ENCODE measurements at places on chromosomes 13 and 19.

DNA sequence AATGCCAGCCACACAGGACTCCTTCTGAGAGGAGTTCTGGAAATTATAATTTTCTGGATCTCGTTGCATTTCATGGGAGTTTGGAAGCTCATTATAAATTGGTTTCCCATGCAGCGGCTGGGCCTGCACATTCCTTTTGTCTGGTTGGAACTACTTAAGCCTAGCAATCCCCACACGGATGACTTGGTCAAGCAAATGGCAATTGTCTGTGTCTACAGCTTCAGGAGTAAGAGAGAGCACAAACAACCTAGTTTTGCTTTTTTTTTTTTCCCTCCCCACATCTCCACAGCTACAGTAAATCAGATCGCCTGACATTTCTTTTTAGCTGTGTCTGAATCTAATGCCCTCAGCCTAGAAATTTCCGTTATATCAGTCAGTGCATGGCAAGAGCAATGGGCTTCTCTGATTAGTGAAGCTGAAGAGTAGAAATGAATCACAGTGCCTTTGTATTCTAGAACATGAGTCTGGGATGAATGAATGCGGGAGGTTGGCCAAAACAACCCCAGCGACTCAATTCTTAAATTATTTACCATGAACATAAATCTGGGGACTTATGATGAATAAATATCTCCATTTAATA is 15.1 kb downstream of the PCDH8 start:
- no peak for DNase-seq

DNA sequence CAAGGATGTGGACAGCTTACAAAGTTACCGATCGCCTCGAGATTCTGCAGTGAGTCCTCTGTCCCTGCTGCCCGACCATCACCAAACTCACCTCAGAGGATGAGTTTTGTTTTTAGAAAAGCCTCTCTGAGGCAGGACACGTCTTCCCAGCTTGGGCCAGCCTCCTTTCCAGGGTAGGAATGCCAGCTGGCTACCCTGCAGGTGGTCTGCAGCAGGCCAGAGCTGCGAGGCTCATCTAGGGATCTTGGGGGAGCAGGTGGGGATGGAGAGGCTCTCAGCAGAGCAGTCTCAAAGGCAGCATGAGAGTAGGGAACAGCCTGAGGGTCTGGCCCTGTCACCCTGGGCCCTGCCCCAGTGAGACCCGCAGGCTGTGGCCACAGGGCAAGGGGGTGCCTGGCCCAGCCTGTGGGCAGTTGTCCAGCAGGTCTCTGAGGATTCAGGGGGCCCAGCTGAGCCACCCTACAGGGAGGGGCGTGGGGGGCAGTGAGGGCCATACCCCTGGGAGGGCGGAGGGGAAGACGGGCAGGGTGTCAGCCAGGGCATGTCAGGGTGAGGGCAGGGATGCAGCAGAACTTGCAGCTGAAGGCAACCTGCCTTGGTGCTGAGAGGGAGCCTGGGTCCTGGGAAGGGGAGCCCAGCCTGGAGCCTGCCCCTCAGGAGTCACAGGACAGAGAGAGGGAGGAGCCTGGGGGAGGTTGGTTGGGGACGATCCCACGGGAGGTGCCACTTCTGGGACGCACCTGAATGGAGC is 57.3 kb upstream of the TPM4 start:
- no peak for DNase-seq

DNA sequence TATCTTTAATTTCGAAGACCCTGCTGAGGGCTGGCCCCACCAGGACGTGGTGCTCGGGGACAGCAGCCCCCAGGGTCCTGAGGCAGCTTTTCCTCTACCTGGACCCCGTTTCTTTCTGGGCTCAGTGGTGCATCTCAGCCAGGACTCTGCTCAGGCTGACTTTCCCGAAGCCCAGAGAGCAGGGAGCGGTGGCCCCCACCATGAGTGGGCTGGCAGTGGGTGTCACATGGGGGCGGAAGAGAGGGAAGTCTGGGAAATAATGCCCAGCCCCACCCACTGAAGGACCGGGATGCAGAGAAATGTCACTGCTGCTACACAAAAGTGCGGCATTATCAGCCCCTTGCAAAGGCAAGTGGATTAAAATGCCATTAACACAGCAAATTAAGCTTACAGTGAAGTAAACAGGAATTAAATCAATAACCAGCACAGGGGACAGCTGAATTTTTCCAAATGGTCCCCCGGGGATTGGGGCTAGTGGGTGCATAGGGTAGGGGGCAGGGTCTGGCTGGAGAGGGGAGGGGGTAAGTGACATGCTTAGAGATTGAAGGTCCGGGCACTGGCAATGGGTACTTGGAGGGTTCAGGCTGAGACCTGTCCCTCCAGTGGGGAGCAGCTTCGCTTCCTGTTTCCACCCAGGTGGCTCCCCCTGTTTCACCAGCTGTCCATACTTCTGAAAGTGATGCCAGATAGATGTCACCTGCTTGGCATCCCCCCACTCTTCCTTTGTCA is 177.3 kb downstream of the URI1 start:
- DNase-seq: no peak

- no peak for DNase-seq
These were observed 58.4 kb downstream of the SPRYD7 start for GRCh38 chr13:49877629-49878218.

GRCh38 chr19:8302357-8302691 is 5.8 kb downstream of the CD320 start:
- no peak for DNase-seq

- DNase-seq: no peak
These were observed 36.8 kb downstream of the ACTN4 start for GRCh38 chr19:38684078-38684861.

DNA sequence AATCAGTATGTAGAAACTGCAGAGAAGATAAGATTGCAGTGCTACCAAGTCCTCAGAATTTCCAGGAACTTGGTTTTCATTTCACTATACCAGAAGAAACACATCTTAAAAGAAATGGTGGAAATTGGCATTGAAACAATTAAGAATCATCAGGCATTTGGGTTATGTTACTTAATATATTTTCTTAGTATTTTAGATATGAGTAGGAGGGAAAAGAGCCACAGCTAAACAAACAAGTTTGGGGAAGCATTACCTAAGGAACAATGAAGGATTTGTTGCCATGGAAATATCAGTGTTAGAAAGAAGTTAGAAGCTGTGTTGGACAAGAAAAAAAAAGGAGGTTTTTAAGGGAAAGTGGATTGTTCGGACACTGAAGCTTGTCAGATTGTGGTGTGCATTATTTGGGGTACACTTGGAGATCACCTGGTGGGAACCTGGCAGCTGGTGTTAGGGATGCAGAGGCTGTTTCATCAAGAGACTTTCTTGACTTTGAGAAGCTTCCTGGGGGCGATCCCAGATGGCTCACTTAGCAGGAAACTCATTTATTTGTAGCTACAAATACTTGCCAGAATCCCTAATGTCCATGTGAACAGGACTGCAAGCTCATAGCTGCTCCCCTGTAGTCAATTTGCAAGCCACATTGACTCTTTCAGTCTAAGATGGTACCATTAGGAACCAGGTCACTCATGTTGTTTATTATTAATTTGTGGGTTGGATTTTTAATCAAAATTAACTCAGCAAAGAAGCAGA is 246.7 kb downstream of the RFC3 start:
- no peak for DNase-seq

GRCh38 chr13:19781526-19781925 is 1.2 kb downstream of the PSPC1 start:
- DNase-seq: no peak

GRCh38 chr13:67574320-67575233 is 344.4 kb upstream of the PCDH9 start:
- DNase-seq: no peak

DNA sequence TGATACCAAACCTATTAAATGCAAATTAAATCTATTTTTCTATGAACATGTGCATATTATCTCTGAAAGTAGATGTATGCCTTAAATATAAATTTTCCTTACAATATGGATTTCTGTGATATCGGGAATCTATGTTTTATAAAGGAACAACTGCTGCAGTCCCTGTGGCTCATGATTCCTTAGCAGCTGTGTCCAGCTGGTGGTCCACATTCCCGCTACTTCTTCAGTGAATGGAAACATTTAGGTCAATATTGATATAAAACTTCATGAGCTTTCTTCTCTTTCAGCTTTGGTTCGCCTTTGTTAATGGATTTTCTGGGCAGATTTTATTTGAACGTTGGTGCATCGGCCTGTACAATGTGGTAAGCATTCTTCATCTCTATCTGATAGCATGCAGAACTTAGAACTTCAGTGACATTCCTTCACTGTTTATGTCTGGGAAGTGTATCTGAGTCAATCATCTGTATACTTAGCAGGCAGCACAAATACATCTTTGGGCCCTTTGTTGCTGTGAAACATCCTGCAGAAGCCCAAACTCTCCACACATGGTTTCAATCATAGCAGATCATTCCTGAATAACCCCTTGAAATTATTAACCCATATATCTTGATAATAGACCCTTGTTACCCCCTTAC is 223.9 kb downstream of the SHISA2 start:
- DNase-seq: no peak

- DNase-seq: no peak
These were observed 350.5 kb downstream of the GPC6 start for GRCh38 chr13:93577105-93577504.

DNA sequence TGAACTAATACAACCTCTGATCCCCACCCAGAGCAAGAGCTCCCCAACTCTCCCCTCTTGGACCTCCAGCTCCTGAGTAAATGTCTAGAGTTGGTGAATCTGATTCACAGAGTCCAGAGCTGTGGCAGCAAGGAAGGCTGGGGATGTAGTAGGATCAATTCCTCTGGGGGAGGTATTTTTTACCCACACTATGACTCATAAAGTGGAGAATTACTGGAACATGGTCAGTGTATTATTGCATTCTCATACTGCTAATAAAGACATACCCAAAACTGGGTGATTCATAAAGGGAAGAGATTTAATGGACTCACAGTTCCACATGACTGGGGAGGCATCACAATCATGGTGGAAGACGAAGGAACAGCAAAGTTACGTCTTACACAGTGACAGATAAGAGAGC is 496.7 kb downstream of the EFNB2 start:
- DNase-seq: no peak
